Fibroblast of skin of left quadriceps (primary cell): ENCODE measurements at places on chromosomes 16 and 17.

- no peak for DNase-seq
These were observed 46.4 kb upstream of the PIK3R6 start for GRCh38 chr17:8913879-8914278.

- DNase-seq: peak; percentile 81
These were observed 46.1 kb downstream of the NXN start for GRCh38 chr17:933312-934073.

DNA sequence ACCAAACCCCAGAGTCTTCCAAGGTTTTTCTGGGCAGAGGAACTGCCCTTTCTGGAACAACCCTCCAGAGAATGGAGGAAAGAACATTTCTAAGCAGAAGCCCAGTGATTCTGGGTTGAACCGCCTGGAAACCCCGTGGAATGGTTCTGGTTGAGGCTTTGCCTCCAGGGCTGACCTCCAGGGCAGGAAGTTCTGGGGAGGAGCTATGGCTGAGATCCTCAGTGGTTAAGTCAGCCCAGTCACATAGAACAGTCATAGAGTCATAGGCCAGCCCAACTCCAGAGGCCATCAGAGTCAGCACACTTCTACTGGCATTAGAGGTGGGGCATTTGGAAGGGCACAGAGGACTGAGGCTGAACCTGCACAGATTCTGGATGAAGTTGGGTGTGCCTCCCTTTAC is 65.9 kb downstream of the SPACA3 start:
- no peak for DNase-seq

- no peak for DNase-seq
These were observed 27.8 kb downstream of the CCL4 start for GRCh38 chr17:36131421-36131820.

GRCh38 chr17:64472564-64472963 is 23.6 kb downstream of the MILR1 start:
- DNase-seq: no peak

- no peak for DNase-seq
These were observed 24.4 kb downstream of the RAB11FIP4 start for GRCh38 chr17:31415640-31416502.

DNA sequence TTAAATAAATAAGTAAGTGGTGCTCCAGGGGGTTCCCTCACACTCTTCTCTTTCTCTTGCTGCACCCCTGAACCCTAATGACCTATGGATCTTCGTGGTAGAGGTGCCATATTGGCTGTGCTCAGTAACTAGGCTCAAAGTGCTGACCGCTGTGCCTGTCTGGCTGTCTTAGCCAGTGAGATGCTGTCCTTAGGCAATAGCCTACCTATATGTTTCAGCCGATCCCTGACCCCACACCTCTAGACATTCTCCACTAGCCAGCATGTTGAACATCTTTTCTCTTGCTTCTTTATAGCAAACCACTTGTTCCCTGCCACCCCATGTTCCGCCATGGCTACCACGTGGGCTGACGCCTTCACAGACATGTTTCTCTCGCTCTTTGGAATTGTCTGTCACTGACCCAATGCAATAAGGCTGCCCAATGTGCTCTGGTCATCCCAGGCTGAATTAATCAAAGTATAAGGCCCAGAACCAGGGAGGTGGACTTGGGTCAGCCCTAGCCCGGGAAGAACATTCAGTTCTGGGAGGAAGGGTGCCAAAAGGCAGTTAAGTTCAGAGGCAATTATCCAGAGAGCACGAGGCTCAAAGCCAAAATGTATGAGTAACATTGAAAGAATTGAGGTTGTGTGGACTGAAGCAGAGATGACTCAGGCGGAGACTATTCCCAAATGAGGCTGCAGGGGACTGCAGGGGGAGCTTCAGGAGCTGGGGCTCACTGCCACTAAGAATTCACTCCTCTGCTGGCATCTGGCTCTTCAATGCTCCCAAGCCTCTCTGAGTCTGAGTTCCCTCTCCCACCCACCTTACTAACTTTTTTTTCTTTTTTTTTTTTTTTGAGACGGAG is 28.7 kb upstream of the TNRC6A start:
- peak; percentile 99 for DNase-seq

DNA sequence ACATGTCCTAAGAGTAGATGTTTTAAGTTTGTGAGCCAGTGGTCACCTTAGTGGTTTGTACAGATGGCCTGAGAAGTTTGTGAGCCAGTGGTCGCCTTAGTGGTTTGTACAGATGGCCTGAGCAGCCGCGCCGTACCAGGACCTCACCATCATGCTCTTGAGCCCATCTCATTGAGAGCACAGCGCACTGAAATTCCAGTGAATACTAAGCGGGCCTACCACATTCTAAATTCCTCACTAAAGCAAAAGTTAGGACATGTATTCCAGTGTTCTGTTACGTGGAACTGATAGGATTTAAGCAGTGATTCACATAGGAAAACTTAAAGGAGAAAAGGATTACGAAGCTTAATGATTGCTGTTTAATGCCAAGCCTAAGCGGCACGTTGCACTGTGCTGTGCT is 3.9 kb downstream of the USP10 start:
- no peak for DNase-seq

DNA sequence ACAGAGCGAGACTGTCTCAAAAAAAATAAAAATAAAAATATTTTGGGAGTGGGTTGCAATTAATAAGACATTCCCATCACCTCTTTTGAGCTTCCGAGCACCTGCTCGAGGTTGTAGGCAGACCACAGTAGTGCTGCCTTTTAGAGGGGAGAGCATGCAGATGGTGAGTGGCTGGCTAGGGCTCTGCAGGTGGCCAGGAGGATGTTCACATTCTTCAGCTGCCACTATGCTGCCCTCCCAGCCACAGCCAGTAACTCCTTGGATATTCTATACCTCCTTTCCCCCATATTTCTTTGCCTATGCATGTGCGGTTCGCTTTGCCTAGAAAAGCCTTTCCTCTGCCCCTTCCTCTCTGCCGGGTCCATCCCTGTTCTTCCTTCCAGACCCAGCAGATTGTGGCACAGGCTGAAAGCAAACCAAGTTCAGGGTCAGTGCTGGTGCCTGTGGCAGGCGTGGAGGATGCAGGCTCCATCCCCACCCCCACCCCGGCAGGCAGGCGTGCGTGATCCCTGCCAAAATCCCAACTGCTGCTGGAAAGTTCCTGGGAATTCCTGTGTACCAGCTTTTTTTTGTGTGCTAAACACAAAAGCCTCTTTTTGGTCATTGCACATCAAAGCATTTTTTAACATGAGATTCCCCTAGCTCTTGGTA is 33.8 kb upstream of the CMIP start:
- no peak for DNase-seq

GRCh38 chr16:1678500-1679098 is 520 bp downstream of the JPT2 start:
- no peak for DNase-seq

GRCh38 chr17:76241204-76241538 is 878 bp upstream of the RNF157 start:
- DNase-seq: no peak

DNA sequence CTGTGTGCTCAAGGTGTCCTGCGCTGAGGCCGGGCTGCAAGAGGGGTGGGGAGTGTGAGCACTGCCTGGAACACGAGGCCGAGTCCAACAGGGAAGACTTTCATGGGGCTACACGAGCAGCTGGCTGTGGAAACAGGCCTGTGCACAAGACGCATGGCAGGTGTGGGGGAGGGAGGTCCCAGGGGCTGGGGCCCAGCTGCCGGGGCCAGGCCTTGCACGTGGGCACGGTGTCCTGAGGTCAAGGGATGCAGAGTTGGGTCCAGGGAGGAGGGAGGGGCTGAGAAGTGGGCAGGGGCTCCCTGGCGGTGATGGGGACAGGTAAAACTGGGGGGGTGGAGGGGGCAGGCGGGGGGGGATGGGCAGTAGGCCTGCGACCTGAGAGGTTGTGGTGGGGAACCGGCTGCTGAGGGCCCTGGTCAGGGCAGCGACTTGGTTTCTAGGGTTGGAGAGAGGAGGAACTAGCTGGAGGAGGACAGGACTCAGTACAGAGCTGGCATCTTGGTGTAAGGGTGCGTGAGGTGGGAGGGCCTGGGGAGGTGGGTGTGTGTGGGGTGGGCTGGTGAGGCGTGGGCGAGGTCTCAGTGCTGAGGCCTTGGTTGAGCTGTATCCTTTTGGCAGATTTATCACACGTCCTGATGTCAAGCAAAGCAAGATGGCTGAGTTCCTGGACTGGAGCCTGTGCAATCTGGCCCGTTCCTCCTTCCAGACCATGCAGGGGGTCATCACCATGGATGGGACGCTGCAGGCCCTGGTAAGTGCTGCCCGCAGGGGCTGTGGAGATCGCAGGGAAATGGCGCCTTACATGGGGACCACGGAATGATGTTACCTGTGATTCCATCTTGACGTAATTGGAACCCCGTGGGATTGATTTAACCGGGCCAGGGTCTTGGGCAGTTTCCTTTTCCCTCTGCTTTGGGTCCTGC is 29.4 kb downstream of the TBCD start:
- DNase-seq: no peak

DNA sequence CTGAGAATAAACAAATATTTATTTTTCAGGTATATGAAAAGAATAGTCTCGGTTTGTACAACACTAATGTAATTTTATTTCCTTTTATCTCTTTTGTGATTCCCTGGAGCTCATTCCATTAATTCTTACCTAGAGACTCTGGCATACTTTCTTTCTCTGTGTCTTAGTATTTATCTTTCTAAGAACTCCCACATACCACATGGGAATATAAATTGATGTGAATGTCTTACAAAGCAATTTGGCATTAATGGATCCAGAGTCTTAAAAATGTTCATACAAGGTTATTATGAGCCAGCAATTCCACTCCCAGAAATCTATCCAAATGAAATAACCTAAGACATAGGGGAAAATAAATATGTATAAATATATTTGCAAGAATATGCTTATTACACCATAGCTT is 202.7 kb downstream of the CDH11 start:
- no peak for DNase-seq

- no peak for DNase-seq
These were observed 42.1 kb upstream of the MLYCD start for GRCh38 chr16:83856792-83857191.

- peak; percentile 39 for DNase-seq
These were observed 7.6 kb upstream of the NXPH3 start for GRCh38 chr17:49567871-49568694.

GRCh38 chr16:3645504-3646347 is 8.8 kb upstream of the DNASE1 start:
- DNase-seq: peak; percentile 28

DNA sequence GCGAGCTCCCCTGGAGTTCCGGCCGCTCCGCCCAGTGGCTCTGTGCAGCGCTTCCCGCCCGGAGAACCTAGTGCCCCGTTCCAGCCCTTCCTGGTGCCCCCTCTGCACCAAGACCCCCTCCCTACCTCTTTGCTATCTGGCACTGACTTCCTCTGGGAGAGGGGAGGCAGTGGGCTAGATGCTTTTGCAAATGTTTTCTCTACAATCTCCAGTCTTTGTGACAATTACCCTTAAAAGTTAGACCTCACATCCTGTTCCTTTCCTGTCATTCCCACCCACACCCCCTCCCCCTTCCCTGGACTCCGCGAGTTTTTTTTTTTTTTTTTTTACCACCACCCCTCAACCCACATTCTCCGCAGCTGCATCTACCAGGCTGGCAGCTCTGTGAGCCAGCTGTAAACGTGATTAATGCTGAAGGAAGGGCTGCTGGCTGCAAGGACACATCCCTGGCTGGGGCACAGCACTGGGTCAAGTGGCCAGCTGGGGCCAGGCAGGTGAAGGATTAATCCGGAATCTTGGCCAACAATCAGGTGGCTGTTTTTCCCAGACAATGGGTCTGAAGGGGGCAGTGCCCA is 101.5 kb downstream of the MGAT5B start:
- no peak for DNase-seq

GRCh38 chr17:34126965-34127364 is 128.1 kb upstream of the CCL2 start:
- DNase-seq: no peak

DNA sequence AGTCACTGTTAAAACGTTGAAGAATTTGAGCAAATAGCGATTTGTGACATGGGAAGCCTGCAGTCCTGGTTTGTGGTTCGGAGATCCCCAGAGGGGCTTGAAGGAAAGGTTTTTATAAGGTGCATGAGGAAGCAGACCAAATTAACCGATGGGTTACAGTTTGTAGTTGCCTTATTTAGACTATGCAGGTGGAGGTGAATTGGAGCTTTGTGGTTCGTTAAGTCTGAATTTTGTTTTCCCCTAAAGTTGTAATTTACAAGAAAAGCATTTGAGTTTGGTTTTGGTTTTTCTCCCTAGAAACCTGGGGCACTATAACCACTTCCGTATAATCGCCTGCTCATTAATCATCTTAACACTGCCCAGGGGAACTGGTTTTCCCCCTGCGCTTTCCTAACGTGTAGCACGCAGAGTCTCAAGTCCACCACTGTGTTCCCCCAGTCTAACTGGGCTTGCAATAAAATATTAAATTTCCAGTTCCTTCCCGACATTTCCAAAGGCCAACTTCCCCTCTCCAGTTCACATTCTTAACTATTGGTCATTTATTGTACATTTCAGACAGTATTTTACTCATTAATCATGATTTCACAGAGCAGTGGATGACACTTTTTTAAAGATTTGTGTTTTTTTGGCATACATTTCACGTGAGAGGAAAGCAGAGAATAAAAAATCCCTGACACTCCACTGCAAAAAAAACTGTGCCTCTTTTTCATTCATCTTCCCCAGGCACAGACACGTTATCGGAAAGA is 932 bp downstream of the ZNF267 start:
- DNase-seq: no peak

DNA sequence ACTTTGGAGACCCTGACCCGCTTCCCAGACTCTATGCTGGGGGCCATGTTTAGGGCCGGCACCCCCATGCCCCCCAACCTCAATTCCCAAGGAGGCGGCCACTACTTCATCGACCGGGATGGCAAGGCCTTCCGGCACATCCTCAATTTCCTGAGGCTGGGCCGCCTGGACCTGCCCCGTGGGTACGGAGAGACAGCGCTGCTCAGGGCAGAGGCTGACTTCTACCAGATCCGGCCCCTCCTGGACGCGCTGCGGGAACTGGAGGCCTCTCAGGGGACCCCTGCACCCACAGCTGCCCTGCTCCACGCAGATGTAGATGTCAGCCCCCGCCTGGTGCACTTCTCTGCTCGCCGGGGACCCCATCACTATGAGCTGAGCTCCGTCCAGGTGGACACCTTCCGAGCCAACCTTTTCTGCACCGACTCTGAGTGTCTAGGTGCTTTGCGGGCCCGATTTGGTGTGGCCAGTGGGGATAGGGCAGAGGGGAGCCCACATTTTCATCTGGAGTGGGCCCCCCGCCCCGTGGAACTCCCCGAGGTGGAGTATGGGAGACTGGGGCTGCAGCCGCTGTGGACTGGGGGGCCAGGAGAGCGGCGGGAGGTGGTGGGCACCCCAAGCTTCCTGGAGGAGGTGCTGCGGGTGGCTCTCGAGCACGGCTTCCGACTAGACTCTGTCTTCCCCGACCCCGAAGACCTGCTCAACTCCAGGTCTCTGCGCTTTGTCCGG is 1.1 kb downstream of the KCTD11 start:
- no peak for DNase-seq
